ENCODE measurements at places on chromosomes 7 and 10. TPM values are rescaled to one million over a fixed set of nuclear protein-coding genes. Genes with fewer than 3 reads are reported as not detected.

AKR1C8 gene
- not detected for total RNA-seq

FANK1 gene
- 10.0 TPM for total RNA-seq

PNLIP gene
- not detected for total RNA-seq

HDAC9 gene
- 2.6 TPM for total RNA-seq

SPDYE6 gene
- total RNA-seq: not detected

ATOH7 gene
- total RNA-seq: not detected

GALNT17 gene
- total RNA-seq: not detected

Data from smooth muscle cell of bladder (primary cell).